ENCODE measurements at places on chromosomes 4 and X. TPM values are rescaled to one million over a fixed set of nuclear protein-coding genes. Genes with fewer than 3 reads are reported as not detected.

Gene DMRTC1
- not detected for total RNA-seq

Gene PABPC4L
- not detected for total RNA-seq

DNA sequence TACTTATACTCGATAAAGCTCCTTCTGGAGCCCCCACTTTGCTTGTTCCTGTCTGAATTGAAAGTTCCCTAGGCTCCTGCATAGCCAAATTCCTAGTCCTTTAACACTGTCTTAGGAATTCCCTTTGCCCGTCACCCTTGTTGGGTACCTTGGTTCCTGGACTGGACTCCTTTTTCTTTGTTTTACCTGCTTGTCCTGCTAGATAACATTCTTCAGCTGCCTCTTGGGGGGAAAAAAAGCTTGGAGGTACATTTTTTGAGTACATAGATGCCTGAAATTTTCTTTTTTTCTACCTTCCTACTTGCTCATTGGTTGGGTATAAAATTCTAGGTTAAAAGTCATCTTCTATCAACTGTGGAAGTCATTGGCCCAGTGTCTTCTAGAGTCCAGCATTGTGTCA lies 154.8 kb upstream of the RAPGEF2 start:
- no peak for DNase-seq

Gene CENPC
- 35.3 TPM for total RNA-seq

GRCh38 chr4:168028970-168029597 lies 63.3 kb upstream of the ANXA10 start:
- DNase-seq: no peak

Gene ERCC6L
- 2.6 TPM for total RNA-seq

- no peak for DNase-seq
Observed at GRCh38 chr4:71404049-71404448, 65.2 kb downstream of the SLC4A4 start.

DNA sequence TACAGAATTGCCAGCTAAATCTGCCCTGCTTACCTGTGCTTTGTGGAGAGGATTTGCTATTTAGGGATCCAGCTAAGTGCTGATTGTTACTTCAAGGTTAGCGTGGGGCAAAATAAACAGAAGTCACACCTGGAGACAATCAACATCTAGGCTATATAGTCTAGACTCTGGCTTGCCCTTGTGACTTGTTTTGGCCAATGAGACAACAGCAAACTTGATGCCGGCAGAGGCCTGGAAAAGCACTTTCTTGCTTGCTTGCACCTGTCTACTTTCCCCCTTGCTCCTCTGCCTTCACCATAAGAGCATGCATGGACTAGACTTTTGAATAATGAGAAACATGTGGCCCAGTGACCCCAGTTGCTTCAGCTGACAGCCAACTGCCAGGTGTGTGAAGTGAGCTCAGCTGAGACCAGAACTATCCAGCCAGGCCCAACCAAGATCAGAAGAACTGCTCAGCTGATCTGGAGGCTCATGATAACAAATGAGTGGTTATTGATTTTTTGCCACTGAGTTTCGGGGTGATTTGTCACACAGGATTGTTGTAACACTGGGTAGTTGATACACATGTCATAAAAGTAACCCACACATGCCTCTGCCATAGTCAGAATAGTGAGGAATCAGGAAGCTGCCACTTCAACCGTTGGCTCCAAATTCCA lies 164.4 kb downstream of the RBMX2 start:
- DNase-seq: peak; percentile 6

DNA sequence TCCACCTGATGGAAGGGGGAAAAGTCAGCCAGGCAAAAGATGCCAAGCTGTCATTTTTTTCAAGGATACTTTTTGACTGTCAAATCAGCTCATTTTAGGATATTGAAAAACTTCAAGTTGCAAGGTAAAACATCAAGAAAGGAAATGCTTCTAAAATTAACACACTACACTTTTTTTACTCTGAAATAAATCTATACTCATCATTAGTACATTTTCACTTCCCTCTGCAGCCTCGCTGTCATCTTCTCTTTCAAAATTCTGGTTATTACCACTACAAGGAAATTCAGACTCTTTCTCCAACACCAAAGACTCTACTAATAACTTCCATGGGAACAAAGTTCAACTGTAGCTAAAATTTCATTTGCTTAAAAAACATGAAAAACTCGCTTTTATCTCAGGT lies 41.6 kb downstream of the APBB2 start:
- DNase-seq: no peak

DNA sequence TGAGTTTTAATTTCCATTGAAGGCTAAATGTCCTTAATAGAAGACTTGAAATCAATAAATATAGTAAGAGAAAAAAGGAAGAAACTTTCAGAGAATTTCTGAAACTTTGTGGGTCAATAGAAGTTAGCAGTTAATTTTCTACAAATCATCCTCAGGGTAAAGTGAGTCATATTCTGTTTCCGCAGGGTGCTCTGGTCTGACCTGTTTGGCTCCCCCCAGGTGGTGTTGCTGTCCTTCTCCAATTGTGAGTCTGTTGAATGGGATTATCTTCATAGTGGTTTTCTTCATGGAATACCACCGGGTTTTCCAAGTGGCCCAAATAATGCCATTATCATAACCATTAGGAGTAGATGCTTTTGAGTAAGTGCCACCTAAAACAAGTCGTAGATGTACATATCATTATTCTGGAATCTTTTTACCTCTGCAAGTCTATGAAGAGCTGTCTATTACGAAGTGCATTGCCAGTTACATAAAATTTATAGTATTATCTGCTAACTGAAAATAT lies 7.7 kb downstream of the FGG start:
- DNase-seq: no peak

- DNase-seq: no peak
Observed at GRCh38 chrX:35104626-35105025, 162.0 kb downstream of the FAM47B start.

DNA sequence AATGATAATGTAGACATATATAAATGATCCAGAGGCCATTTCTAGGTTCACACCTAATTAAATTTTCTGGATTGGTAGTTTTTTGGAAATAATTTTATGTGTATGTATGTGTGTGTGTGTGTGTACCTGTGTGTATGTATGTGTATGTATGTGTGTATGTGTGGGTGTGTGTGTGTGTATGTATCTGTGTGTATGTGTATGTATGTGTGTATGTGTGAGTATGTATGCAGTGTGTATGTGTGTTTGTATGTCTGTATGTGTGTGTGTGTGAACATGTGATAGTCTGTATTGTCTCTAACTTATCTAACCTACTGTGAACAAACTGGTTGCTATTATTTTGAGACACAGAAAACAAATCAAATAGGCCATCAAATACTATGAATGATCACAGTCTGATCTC lies 152.6 kb downstream of the COL25A1 start:
- DNase-seq: no peak

Gene MAGEC1
- not detected for total RNA-seq

Gene SLC4A4
- total RNA-seq: 56.2 TPM

- DNase-seq: no peak
Observed at GRCh38 chr4:95284655-95285054, 264.1 kb downstream of the UNC5C start.

Gene NWD2
- not detected for total RNA-seq

- no peak for DNase-seq
Observed at GRCh38 chr4:17085416-17085815, 187.0 kb upstream of the LDB2 start.

GRCh38 chr4:69833251-69833650 lies 26.7 kb downstream of the SULT1E1 start:
- DNase-seq: no peak

Gene SLC10A4
- not detected for total RNA-seq

GRCh38 chrX:148500423-148501385 lies at the start of gene AFF2:
TSS of gene AFF2 (plus strand) at chrX:148500617. CDS start at chrX:148501098, 481 bp downstream.
- peak; percentile 28 for DNase-seq

DNA sequence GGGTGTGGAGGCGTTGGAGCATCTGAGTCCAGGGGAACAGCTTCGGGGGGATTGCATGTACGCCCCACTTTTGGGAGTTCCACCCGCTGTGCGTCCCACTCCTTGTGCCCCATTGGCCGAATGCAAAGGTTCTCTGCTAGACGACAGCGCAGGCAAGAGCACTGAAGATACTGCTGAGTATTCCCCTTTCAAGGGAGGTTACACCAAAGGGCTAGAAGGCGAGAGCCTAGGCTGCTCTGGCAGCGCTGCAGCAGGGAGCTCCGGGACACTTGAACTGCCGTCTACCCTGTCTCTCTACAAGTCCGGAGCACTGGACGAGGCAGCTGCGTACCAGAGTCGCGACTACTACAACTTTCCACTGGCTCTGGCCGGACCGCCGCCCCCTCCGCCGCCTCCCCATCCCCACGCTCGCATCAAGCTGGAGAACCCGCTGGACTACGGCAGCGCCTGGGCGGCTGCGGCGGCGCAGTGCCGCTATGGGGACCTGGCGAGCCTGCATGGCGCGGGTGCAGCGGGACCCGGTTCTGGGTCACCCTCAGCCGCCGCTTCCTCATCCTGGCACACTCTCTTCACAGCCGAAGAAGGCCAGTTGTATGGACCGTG lies 2.2 kb downstream of the AR start:
- DNase-seq: peak; percentile 60

- DNase-seq: peak; percentile 4
Observed at GRCh38 chr4:62003695-62004094, 803.6 kb downstream of the ADGRL3 start.

- peak; percentile 60 for DNase-seq
Observed at GRCh38 chr4:184267673-184268583, 50.3 kb upstream of the ENPP6 start.

Gene TCEANC
- total RNA-seq: 25.7 TPM

GRCh38 chrX:113548308-113549015 lies 707.8 kb upstream of the AMOT start:
- DNase-seq: no peak

DNA sequence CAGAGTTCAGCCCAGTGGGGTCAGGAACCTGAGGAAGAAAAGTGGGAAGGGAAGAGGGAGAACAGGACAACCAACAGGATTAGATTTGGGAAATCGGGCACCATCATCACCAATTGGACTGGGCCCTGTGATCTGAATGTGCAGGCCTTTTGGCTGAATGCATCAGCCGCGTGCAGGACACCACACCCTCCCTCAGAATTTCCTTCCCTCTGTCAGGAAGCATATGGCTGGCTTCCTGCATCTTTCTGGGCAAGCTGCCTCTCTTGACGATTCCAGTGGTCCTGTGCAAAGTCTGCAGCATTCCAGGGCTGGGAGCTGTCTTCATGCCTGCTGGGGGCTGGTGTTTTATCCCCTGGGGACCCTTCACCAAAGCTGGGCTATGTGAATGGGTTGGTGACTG lies 16.4 kb downstream of the MAGEA4 start:
- no peak for DNase-seq

DNA sequence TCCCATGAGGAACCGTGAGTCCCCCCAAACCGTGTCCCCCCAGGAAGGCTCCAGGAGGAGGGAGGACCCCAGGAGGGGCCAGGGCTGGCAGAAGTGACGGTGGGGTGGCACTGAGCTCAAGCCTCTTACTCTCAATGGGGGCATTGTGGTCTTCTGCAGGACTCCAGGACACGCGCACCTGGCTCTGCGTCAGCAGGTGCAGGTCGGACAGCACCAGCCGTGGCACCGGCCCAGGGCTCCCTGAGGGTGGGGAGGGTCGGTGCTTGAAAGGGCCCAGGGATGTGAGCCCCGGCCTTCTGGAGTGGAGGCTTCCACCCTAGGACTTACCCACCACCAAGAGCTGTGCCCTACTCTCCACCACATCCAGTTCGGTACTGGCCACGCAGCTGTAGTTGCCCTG lies 18.3 kb downstream of the L1CAM start:
- no peak for DNase-seq

Gene KIAA1210
- total RNA-seq: not detected

Gene GAGE12E
- not detected for total RNA-seq

DNA sequence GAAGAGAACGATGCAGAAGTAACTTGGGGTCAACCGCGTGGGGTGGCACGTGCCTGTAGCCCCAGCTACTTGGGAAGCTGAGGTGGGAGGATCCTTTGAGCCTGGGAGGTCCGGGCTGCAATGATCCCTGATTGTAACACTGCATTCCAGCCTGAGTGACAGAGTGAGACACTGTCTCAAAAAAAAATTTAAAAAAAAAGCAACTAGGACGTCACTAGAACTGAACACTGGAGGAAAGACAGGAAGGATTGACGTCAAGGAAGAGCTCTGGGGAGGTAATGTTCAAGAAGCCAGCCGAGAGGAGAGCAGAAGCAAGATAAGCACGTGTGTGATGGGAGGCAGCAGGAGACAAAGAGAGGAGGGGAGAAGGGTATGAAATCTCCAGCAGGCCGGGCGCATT lies 28.7 kb downstream of the S100G start:
- no peak for DNase-seq

GRCh38 chr4:10898072-10898471 lies 213.5 kb upstream of the CLNK start:
- no peak for DNase-seq

Gene GPR143
- not detected for total RNA-seq

Gene ADGRG2
- total RNA-seq: 1.3 TPM
